ENCODE measurements at places on chromosomes 6 and 20.

DNA sequence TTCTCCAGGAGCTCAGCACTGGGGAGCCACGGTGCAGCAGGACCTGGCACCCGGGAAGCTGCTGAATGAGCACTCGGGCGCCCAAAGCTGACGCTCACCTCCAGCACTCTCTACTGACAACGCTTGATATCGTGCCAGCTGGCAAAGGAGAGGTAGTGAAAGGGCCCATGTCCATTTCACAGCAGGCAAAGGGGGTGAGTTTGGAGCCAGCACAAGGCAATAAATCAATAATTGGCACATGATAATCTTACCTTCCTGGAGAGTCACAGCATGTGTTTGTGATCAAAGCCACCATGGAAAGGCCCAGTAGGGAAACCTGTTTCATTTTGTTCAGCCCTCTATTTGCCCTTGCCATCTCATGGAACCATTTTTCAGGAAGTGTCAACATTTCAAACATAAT is 23.3 kb upstream of the SMIM26 start:
- no peak for DNase-seq

- peak; percentile 27 for DNase-seq
These were observed 16.9 kb downstream of the TDRD6 start for GRCh38 chr6:46704562-46704961.

DNA sequence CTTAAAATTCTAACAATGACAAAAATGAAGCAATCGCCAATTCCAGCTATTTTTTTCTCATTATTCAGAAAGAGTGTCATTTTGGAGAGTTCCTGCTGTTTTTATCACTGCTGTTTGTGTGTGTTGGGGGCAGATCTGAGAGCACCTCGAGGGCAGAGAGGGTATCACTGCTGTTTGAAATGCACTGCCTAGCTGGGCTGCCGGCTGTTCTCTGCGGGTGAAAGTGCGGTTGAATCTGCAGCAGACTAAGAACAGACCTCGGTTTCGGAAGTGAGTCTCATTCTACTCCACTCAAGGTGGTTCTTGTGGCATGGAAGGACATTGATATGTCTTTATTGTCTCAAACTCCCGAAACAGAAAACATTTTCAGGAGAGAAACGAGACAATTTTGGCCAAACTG is 18.3 kb downstream of the INSM1 start:
- DNase-seq, result no peak

DNA sequence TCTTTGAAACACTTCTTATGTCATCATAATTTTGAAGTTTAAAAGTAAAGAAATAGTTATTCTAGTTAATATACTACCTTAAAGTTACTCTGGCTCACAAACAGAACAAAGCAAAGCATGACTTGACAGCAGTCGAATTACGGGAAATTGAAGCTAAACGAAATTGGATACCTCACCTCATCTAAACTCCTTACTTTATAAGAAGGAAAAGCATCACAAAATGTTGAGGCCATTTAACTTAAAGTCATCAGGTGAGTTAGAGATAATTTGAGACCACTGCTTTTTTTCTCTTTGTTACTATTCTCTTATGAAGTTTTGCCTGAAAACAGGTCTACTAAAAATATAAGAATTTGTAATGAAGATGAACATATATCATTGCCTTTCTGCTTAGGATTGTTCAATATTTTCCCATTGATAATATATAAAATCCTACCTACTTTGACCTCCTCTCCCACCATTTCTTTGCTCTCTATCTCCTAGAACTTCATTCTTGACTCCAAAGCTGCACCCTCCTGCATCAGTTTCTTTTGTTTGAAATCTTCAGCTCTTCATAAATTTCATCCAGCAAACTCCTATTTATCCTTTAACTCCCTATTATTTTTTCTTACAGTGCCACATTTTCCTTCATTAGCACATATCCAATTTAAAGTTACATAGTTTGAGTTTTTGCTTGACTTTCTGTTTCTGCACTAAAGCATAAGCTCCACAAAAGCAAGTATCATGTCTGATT is 510.7 kb upstream of the ZNF337 start:
- DNase-seq, result no peak

DNA sequence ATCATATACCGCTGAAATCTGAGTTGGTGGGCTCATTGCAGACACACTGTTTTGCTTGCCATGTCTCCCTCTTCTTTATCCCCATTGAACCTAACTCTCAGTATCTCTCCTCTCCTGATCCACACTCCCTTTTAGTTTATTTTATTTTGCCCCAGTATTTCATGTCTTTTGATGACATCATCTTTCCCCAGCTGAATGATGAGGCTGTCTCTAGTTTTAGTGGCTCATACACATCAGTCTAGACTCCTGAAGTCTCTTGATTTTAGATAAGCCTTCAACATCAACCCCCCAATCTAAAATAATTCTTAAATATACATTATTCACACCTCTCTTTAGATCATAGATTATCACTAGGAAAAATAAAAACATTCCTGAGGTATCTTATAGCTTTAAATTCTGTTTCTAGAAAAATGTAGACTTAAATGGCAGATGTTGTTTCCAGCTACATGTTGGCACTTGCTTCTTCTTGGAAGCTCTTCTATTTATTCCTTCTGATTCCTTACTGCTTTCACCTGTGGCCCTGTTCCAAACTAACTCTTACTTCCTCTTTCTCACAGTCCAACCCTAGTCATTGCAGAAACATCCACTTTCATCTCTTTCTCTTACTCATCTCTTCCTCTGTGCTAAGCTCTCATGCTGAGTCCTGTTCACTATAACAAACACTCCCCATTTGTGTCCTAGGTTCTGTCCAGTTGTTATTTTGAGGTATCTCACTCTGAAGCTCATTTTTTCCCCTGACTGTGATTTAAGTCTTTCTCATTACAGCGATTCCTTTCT is 191.9 kb upstream of the SLC35B3 start:
- no peak for DNase-seq

GRCh38 chr6:25463441-25463840 is 184.3 kb downstream of the CARMIL1 start:
- no peak for DNase-seq

- DNase-seq, result no peak
These were observed 178.6 kb upstream of the MAP3K7 start for GRCh38 chr6:90765491-90765890.

DNA sequence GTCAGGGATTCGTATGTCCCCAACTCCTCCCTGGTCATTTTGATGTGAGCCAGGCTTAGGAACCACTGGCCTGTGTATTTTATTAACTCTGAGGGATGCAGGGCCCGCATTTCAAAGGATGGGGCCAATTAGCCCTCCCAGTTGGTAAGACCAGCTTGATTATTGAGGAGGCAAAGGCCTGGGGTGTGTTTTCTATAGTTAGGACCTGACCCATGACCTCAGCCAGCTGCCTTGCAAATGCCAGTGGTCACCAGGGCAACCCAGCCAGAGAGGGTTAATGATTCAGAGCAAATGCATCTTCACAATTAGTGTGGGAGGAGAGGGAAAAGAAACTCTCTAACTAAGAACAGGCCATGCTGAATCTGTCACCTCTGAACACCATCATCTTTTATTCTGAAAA is 835.4 kb downstream of the MAFB start:
- DNase-seq, result no peak

GRCh38 chr20:35320396-35321126 is 28.3 kb upstream of the FAM83C start:
- no peak for DNase-seq

DNA sequence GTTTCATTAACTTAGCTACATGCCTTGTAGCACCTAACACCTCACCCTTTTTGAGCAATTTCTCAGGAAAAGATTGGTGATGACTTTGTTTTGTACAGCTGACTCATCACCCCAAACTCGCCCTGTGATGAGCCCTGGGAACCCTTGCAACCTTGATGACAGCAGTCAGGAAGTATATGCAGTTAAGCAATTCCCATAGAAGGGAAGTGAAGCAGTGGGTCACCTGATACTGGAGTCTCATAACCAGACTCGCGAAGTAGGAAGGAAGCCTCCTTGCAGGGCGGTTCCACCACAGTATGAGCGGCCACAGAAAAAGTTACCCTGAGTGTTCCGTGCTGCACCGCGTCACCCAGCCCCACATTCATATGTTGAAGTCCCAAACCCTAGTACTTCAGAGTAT is 82.0 kb upstream of the EDN1 start:
- DNase-seq, result no peak

DNA sequence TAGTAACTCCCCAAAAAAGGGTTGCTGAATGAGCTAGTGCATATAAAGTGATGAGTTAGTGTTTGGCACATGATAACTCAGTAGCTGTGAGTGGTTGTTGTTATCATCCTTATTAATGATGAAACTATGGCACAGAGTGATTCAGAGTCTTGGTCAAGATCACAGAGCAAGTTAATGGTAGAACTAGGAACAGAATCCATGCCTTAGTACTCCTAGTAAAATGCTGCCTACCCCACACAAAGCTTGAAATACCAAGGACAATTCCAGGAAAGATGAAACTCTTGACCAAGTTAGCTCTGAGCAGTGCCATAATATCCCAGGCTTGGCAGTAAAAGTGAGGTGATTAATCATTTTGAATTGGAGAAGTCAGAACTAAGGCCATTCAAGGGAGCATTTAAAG is 109.1 kb upstream of the ENPP5 start:
- no peak for DNase-seq

DNA sequence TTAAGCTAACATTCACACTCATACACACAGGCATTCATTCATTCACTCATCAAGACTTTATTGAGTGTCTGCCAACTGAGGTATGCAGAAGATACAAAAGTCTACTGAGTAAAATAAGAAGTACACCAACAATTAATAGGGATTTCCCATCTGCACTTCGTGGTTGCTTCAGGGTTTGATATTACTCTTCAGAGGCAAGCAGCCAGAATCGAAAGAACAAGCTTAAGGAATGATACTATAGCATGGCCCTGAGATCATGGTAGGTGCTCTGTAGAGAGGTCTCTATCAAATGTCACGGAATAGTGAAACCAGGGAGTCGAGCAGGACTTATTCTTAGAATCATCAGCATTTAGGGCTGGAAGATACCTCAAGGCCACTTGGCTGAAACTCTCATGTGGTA is 135.4 kb downstream of the NRN1 start:
- no peak for DNase-seq

GRCh38 chr6:150579611-150580010 is 20.1 kb upstream of the PLEKHG1 start:
- DNase-seq, result no peak

DNA sequence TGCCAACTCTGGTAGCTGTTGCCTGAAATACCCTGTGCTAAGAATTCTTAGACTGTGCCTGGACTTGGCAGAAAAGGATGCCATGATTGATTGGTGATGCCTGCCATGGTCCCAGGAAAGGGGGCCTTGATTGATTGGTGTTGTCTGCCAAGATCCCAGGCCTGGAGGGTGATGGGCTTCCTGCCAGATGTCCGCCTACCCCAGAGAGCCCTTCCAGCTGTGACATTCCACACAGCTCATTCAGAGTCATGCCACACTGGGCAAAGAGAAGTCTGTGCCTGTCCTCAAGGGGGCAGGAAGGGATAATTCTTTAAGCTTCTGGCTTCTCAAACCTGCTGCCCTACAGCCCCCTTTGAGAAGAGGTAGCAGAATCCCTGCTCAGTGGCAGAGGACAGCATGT is 24.6 kb downstream of the RIMS4 start:
- DNase-seq, result no peak

- DNase-seq, result no peak
These were observed 8.7 kb upstream of the GTF3C6 start for GRCh38 chr6:110949679-110950285.

- DNase-seq, result no peak
These were observed 4.5 kb upstream of the FOXC1 start for GRCh38 chr6:1605004-1605892.

DNA sequence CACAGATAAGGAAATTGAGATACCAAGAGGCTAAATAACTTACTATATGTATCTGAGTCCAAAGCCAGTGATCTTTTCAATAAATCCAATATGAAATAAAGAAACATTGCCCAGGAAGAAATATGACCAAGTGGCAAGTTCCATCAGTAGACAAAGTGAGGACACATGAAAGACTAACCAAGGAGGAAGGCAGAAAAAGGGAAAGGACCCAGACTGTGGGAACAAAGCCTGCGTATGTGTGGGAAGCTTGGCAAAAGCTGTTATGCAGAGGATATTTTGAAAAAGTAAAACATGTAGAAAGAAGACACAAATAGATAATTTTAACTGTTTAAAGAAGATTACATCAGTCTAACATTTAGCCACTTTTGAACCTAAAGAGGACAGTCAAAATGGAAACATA is 264.4 kb upstream of the PRDM1 start:
- DNase-seq, result no peak

DNA sequence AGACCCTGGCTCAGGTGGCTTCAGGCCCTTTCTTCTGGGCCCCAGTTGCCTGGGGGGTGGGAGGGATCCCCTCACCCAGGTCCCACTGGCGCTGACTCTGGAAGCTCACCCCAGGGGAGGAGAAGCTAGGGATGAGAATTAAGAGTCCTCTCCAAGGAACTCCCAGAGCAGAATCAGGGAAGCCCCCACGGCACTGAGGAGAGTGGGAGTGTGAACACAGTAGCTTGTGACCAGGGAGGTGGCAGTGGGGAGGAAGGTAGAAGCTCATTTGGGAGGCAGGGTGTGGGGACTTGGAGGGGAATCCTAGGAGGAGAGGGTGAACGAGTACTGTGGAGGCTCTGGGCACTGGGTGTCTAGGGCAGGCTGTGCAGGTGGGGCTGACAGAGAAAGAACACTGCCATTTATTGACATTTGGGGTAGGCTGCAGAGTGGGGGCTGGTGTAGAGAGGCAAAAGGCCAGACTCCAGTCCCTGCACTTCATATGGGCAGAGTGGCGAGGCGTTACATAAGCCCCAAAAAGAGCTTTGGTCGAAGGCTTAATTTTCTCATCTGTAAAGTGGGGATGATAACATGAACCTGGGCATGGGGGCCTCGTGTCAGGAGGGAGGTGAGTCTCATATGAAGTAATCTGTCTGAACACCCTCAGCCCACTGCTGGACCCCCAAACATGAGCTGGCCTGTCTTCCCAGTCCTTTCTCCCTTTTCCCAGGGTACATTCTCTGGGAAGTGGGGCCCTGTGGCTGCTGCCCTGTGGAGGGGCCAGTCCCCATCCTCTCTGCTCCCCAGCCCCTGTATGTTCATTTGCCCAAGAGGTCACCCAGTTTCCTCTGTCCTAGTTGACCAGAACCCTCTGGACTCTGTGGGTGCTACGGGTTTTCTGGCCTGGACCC is 80.5 kb downstream of the VEGFA start:
- DNase-seq, result no peak

GRCh38 chr6:105746509-105746908 is 339.6 kb upstream of the PRDM1 start:
- no peak for DNase-seq

- DNase-seq, result no peak
These were observed 100.2 kb downstream of the UST start for GRCh38 chr6:148846778-148847761.

DNA sequence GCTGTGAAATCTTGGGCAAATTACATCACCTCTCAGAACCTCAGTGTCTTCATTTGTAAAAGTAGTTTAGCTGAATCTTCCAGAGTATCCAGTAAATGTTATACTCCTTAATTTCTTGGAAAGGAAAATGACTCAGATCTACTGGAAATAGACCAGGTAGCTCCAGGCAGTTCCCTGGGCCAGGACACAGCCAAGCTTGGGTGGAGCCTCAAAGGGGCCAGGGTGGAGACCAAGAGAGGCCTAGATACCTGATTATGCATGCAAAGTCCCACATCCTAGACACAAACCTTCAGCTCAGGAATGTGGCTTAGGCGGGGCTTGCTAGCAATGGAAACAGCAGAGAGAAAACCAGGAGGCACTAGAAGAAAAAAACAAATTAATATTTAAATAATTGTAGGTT is 272.8 kb downstream of the MAFB start:
- DNase-seq, result no peak

Measured in putamen (tissue), 1 donor.